ENCODE measurements at places on chromosomes 3 and 15. TPM values are rescaled to one million over a fixed set of nuclear protein-coding genes. Genes with fewer than 3 reads are reported as not detected.

CPA3 gene
- 0.71 TPM for total RNA-seq

SLC2A2 gene
- not detected for total RNA-seq

MYRIP gene
- 4.8 TPM for total RNA-seq

GABRB3 gene
- total RNA-seq = 19.6 TPM

ATR gene
- total RNA-seq = 42.8 TPM

CRYGS gene
- 6.1 TPM for total RNA-seq

LRRC3B gene
- 6.3 TPM for total RNA-seq

Data from testis (tissue), 5 donors.